H4 (cell line): ENCODE measurements at places on chromosomes 6 and 20. TPM values are rescaled to one million over a fixed set of nuclear protein-coding genes. Genes with fewer than 3 reads are reported as not detected.

The VGLL2 gene
- total RNA-seq = 0.08 and 0.50 TPM in 2 replicates

GRCh38 chr20:2930538-2930937 is 57.3 kb downstream of the PTPRA start:
- DNase-seq = no peak

GRCh38 chr20:63908008-63908682 is 13.2 kb downstream of the DNAJC5 start:
- no peak for DNase-seq

DNA sequence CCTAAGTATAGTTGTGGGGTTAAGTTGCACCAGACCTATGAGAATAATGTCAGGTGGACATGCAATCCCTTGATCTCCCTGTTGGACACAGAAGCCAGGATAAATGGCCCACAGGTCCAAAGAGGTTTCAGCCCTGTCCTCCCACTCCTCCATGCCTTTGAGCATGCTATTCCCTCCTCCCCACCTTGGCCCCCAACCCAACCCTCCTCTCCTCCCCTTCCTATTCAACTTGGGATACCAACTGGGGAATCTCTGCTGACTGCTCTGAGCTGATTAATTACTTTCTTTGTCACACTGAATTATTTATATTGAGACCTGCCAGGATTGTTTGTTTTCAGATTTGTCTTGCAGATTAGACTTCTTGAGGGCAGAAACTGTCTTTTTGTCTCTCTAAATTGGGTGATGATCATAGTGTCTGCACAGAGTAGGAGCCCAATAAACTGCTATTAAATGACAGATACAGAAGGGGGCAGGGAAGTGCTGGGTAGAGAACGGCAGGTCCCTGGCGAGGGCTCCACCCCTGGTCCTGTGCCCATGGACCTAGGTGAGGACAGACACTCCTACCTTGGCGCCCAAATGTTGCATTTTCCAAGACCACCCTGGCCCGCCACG is 120.9 kb downstream of the UNC5CL start:
- DNase-seq = no peak

The FHL5 gene
- not detected in 2 replicates for total RNA-seq

GRCh38 chr6:42961020-42961470 is 491 bp downstream of the GNMT start:
- DNase-seq = no peak

The CYP24A1 gene
- total RNA-seq = 0.95 TPM in 1 of 2 replicates, not detected in the other

- no peak for DNase-seq
Measured at GRCh38 chr6:53934023-53934422, 139.2 kb downstream of the LRRC1 start.

DNA sequence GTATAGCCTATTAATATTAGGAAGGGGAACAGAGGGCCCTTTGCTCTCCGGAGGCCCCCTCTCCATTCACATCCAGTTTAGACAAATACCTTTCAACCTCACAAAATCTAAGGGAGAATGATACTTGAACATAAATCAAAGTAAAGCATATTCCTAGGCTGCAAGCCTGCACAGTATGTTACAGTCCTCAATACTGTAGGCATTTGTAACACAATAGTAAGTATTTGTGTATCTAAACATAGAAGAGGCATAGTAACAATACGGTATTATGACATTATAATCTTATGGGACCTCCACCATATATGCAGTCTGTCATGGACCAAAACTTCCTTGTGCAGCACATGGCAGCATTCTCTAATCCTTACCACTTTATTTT is 2.3 kb upstream of the TREM1 start:
- DNase-seq = no peak

DNA sequence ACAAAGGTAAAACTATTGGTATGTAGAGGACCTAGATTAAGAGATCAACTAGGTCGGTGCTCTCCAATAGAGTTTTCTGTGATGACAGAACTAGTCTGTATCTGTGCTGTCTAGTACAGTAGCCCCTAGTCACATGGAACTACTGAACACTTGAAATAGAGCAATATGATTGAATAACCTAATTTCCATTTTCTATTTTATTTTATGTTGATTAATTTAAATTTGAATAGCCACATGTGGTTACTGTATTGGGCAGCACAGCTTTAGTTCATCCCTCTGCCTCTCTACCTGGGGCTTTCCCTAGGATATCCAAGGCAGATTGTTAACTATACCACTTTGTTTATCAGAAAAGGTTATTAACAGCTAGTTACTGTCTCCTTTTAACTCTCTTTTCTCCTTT is 27.0 kb downstream of the FILIP1 start:
- DNase-seq = no peak

The JAG1 gene
- 8.4 and 9.9 TPM in 2 replicates for total RNA-seq

DNA sequence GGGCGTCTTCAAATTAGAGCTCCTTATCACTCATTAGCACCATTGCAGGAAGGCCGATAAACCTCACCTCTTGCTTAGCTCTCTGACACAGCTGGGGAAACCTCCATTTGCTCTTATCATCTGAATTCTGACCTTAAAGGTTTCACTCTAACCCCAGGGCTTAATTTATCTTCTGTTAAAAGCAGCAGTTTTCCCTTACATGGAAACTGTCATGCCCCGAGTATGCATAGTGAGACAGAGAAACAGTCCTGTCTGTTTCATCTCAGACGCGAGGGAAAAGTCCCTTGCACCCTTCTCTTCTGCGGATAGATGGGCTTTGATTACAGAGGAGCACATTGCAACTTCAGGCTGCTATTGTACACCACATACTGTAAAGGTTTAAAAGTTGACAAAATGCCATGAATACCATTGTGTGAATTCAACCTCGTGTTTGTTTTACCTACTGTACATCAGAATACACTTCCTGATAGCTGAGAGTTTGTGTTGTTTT is 191.5 kb upstream of the BMP2 start:
- no peak for DNase-seq

DNA sequence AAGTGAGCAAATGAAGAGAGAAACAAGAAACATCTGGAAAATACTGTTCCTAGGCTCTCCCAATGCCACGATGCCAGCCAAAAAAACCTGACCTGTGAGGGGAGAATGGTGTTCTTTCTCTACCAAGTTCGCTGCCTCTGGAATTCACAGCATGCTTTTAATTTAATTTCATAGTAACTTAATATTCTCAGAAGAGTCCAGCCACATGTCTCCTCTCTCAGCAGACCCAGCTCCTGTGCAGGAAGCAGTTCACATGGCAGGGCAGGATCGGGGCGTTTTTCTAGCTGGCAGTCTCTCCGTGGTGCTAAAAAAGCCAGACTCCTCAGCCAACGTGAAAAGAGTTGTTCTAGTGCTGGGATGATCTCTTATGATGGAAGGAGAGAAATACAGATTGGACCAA is 57.5 kb downstream of the BFSP1 start:
- no peak for DNase-seq
